Hippocampal formation (tissue), 2 donors: ENCODE measurements at places on chromosomes 3 and 15.

GRCh38 chr3:60552581-60552980, 698.7 kb downstream of the FHIT start:
- DNase-seq, result no peak

GRCh38 chr3:45560281-45560971, 34.1 kb upstream of the LIMD1 start:
- DNase-seq, result peak; percentile 64

DNA sequence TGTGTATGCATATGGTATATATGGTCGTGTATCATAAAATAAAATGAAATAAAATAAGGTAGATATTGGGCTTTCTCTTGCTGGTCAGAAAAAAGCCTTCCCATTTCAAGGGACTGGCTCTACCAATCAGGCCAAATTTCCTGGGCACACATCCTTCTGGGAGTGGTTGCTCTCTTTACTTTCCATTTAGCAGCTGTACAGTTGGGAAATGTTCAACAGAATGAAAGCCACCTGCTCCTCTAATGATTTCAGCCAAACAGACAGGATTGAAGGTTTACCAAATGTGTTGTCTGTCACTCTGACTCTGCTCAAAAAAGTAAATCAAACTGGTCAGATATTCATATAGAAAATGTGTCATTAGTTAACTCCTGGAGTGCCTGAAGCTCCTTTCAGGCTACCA, 380.4 kb downstream of the ROBO2 start:
- DNase-seq, result no peak

DNA sequence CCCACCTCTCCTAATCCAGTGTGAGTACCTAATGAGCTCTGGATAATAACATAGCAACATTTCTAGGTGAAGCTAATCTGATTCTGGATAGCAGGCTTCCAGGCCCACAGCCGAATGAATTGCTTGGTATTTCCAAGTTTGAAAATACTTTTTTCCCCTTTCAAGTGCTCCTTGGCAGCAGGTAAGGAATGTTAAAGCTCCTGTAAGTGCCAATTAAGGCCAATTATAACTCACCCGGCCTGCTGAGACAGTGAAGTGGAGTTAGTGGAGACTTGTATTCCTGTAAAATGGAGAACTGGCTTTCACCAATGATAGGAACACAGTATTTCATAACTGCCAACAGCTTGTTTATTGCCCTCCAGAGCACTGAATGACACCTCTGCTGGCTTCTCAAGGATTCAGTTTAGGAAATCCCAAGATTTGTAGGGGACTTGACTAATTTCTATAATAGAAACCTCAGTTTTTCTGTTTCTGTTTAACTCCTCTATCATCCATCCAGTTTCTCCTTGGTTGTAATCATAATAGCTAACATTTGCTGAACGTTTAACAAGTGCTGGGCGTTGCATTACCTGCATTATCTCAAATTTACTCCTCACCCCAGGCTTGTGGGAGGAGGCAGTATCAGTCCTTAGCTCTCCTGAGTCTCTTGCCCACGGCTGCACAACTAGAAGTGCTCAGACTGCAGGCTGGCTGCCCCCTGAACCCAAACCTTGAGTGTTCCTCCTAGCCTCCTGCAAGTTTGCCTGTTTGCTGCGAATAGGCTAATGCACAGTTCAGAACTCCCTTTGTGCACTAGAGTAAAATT, 52.7 kb upstream of the SCAANT1 start:
- DNase-seq, result no peak

GRCh38 chr3:58490860-58491501, 915 bp upstream of the KCTD6 start:
- no peak for DNase-seq

- no peak for DNase-seq
These were observed 290.0 kb upstream of the CFAP20DC start for GRCh38 chr3:59339818-59340217.

GRCh38 chr3:13352621-13353131, 67.4 kb downstream of the NUP210 start:
- DNase-seq, result no peak

- no peak for DNase-seq
These were observed 335.0 kb upstream of the CTNNB1 start for GRCh38 chr3:40864146-40864782.

DNA sequence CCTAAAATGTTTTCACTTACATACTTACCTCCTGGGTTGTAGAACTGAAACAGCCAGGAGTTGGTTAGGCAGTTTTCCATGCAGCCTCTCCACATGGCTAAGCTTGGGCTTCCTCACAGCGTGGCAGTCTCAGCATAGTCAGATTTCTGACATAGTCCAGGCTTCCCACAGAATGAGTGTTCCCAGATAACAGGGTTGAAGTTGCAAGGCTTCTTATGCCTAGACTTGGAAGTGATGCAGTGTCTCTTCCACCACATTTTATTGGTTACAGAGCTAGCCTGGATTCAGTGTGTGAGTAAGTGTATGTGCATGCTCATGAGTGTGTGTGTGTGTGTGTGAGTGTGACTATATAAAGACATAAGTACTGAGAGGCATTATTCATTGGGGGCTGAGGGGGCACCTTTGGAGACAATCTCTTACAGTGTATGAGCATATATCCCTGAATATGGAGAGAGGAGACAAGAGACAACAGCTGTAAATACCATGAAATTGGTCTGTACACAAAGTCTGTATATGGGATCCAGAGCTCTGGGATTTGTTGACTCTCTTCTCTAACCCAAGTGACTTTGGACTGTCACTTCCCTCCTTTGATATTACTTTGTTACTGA, 78.1 kb downstream of the ZNF621 start:
- no peak for DNase-seq

DNA sequence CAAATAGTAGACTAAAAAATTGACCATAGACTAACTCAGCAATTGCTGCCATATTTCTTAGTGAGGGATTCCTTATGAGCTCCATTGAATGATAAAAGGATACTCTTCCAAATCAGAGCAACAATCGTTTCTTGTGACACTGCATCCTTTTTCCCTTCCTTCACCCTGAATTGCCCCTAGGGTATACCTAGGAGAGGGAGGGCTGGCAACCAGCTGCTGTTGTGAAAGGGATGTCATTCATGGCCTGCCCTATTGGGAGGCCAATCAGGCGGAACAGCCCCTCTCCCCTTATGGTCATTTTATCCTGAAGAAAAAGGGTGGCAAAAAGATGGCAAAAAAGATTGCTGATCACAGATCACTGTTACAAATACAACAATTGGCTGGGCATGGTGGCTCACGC, 26.3 kb downstream of the B3GNT5 start:
- DNase-seq, result no peak

- no peak for DNase-seq
These were observed 5.0 kb downstream of the GXYLT2 start for GRCh38 chr3:72892870-72893269.

DNA sequence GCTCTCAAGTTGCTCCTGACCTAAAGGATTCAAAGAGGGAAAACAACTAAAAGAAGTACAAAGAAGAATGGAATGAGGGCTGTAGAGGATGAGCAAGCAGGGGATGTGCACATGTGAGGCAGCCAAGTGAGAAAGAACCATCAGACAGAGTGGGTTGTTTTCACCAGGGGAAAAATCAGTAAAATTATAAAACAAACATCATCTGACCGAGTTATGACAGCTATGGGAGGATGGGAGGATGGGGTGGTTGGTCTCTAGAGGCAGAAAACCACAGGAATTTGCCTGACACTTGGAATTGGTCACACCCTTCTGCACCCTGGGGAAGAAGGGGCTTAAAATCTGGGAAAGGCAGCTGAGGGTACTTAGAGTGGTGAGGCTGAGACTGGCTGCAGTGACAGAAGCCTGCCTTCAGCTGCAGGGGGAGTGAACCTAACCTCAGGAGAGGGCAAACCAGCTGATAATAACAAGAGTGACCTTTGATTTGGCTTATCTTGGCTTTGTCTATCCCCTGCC, 10.1 kb downstream of the ARHGAP31 start:
- no peak for DNase-seq

GRCh38 chr3:69095636-69096035, 10.9 kb downstream of the ARL6IP5 start:
- DNase-seq, result no peak

DNA sequence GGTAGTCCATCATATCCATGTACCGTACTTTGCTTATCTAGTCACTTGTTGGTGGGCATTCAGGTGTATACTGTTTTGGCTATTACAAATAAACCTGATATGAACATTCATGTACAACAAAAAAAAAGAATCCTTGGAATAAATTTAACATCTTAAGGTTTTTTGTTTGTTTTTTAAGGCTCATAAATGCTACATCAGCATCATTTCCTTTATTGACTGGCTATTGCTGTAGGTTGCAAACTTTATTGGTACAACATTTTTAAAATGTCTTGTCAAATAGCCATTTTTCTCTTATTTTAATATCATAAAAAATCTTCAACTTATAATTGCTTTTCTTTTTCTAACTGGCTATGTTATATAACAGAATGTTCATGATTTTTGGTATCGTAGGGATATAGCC, 16.2 kb downstream of the DHFR2 start:
- DNase-seq, result no peak

DNA sequence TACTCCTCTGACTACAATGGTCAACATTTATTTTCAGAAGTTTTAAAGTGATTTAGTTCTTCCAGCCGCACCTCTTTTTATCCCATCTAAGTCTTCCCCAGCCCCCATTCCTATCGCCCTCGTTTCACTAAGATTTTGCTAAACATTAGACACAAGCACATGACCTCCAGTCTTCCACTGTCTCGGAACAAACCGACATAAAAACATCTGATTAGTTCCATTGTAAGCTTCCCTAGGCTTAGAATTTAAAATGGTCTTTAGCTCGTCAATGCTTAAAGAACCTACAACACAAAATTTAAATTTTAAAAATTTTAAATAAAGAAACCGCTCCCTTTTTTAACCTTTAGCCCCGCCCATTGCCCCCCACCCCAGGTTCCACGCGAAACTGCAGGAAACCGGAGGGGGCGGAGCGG, 284 bp upstream of the TSC22D2 start:
- no peak for DNase-seq

DNA sequence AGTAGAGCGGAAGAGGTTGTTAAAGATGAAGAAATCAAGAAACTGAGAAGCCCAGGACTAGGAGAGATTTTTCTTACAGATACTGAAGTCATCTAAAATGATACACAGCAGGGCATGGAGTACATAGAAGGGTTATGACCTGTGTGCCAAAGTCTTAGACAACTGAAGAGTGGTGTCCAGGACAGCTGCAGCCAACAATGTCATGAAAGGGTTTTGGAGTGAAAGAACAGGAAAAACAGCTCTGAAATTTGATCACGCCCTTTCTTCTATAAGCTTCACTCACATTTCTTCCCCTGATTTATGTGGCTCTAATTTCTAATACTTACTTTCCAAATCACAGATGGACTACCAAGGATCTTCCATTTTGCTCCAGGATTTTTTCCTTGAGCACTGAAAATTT, 3.0 kb downstream of the CFAP20DC start:
- DNase-seq, result no peak

- no peak for DNase-seq
These were observed 23.0 kb upstream of the FURIN start for GRCh38 chr15:90845201-90845949.

GRCh38 chr3:192867645-192868044, 50.0 kb downstream of the MB21D2 start:
- no peak for DNase-seq

DNA sequence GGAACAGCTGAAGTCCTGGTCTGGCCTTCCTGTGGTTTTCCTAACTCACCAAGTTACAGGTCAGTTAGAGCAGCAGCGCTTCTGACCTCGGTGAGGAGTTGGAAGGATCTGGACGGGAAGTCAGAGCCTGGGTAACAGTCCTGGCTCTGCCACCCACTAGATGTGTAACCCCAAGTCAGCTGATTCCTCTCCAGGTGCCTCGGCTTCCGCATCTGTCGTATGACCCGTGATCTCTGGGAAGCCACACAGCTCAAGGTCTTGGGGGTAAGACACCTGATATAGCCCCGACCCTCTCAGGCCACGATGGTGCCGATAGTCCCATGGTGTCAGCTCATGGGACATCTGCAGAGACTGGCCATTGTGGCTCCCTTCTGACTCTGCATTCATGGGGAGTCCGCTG, 8.3 kb upstream of the PIGZ start:
- no peak for DNase-seq

DNA sequence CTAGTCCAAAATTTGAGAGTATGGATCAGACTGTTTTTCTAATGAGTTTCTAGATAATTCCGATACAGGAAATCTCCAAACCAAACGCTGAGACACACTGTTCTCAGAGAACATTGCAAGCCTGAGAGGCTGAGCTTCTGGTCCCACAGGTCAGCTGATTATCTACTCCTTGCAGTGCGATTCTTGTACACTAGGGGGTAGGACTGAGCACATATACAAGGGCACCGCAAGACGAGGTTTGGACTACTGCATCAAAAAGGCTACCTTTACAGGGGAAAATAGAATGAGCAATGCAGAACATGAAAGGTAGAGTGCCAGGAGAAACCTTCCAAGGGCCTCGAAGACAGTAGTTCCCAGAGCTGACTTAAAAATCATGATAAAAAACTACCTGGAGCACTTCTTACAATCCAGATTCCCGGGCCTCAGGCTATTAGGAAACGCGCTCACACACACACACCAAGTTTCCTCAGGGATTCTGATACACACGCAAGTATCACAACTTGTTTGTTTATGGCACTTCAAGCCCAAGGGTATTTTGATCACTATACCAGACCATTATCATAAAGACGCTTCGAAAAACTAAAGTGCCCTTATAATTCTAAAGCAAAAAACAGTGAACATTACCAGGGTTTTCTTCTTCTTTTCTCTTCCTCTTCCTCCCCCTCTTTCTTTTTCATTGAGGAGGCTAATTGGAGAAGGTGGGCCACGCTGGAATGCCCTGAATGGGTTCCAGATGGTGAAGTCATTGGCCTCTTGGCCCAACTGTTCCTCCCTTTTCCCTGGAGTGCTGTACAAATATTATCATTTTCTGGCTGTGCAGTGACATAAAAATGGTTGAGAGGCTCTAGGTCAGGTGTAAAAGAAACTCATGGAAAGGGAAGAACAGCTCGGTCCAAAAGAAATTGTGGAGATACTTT, 61.8 kb downstream of the SLC12A8 start:
- DNase-seq, result no peak

- DNase-seq, result no peak
These were observed 760.3 kb upstream of the ARRDC4 start for GRCh38 chr15:97200161-97200560.

- DNase-seq, result no peak
These were observed 54.5 kb downstream of the CPN2 start for GRCh38 chr3:194296454-194297263.

- DNase-seq, result no peak
These were observed 10.3 kb downstream of the CORO2B start for GRCh38 chr15:68589053-68589452.

- DNase-seq, result no peak
These were observed 17.4 kb downstream of the ZIC4 start for GRCh38 chr3:147388700-147389580.

DNA sequence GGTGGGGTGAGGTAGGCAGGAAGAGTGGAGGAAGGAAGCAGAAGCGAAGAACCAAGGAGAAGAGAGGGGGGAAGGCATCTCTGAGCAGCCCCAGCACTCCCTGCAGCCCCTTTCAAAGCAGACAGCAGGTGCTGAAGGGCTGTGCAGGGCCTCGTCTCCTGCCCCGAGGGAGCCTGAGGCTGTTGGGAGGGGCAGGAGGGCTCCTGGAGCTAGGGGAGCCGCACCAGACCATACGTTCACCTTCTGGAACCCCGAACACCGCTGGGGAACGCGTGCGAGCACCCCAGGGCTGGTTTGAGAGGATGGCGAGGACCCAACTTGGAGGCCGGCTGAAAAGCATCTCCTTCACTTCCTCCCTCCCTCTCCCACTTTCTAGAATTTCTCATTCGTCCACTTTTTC, 259.8 kb downstream of the FAM43A start:
- DNase-seq, result no peak

- DNase-seq, result no peak
These were observed 84.5 kb downstream of the MEGF11 start for GRCh38 chr15:66169023-66169422.
